GM13977 (cell line): ENCODE measurements at places on chromosomes 5 and 9.

DNA sequence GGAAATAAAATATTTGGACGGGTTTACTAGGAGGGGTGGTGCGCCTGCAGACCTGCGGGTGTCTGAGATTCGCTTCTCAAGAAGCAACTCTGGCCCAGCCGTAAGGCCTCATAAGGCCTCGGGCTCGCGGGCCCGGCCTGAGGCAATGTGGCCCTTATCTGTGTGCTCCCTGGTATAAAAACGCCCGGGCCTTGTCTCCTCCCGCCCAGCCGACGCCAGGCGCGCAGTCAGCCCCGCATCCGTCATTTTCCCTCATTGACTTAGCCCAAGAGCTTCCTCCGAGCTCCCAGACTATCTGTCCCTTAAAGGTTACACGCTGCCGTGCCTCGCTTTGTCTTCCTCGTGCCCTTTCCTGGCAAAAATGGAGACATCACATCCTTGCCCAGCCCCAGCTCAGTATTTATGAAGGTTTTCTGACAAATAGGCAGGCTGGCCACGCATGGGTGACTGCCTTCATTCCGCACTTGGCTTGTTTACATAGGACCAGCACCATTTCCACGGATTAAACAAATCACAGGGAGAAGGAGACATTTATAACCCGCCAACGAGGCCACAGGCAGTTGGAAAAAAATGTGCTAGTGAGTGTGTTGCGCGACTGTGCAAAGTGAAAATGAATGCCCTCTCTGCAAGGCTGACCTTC, 74.5 kb upstream of the TBCA start:
- DNase-seq: no peak

- DNase-seq: peak; percentile 76
These were observed 6.8 kb upstream of the TCOF1 start for GRCh38 chr5:150350524-150351344.

GRCh38 chr9:128420060-128420650, 502 bp upstream of the CERCAM start:
- DNase-seq: peak; percentile 93

- DNase-seq: no peak
These were observed 192.4 kb downstream of the ANXA1 start for GRCh38 chr9:73344060-73344459.

GRCh38 chr5:116947691-116948528, 373.3 kb upstream of the SEMA6A start:
- peak; percentile 55 for DNase-seq

GRCh38 chr5:1330146-1330846, 14.6 kb downstream of the CLPTM1L start:
- DNase-seq: no peak

DNA sequence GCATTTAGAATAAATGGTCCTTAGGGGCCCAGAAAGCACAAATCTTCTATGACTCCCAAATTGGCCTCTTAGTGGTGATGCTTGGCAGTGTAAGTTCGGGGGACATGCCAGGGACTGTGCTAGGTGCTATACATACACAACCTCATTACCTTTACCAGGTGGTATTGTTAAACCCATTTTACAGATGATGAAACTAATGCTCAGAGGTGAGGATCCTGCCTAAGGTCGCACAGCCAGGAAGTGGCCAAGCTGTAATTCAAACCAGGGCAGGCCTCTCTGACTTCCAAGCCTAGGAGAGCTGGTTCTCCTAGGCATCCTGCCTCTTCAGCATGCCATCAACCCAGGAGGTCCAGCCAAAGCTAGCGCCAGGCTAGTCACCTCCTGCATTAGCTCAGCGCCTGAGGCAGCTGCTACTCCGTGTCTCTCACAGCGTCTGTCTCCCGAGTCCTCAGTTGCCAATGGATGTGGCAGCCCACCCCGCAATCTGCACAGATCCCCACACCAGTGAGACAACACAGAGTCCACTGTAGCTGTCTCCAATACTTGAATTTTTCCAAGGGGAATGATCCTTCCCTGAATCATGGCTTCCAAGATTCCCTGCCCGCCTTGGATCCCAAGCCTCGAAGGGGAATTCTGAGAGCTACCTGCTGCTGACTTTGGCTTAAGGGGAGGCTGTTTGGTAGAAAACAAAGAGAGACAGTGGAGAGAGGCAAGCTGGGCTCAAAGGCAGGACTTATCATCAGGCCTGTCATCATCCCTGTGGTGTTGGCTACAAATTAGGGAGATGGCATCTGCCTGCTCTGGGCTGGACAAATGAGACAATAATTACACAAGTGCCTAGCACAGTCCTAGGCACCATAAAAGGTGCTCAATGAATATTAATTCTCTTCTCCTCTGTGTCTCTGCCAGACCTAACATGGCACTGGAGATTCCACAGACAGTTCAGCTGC, 52.6 kb downstream of the CRB2 start:
- no peak for DNase-seq

DNA sequence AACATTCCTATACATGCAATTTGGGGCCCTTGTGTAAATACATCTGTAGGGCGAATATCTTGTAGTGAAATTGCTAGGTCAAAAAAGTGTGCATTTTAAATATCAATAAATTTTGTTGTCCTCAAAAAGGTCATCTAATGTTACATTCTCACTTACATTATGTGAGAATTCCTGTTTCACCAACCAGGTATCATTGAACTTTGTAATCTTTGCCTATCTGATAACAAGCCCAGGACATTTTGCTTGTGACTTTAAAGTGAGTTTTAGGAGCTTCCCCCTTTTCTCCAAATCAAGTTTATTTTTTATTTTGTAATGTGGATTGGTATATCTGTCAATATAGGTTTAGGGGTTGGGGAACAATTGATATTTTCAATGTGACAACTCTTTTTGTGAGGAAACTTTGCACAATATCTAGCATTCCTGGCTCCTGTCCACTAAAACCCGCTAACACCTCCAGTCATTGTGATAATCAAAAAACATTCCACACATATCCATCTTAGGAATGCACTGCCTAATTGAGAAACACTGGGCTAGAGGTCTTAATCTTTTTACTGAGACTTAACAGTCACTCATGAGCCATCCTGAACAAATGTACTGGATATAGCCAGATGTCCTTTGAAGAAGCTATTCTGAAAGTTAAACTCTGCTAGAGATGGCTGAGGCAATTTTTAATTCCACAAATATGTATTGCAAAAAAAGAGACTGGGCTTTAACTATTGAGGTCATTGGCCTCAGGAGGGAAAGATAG, 72.5 kb upstream of the SLC1A1 start:
- no peak for DNase-seq

DNA sequence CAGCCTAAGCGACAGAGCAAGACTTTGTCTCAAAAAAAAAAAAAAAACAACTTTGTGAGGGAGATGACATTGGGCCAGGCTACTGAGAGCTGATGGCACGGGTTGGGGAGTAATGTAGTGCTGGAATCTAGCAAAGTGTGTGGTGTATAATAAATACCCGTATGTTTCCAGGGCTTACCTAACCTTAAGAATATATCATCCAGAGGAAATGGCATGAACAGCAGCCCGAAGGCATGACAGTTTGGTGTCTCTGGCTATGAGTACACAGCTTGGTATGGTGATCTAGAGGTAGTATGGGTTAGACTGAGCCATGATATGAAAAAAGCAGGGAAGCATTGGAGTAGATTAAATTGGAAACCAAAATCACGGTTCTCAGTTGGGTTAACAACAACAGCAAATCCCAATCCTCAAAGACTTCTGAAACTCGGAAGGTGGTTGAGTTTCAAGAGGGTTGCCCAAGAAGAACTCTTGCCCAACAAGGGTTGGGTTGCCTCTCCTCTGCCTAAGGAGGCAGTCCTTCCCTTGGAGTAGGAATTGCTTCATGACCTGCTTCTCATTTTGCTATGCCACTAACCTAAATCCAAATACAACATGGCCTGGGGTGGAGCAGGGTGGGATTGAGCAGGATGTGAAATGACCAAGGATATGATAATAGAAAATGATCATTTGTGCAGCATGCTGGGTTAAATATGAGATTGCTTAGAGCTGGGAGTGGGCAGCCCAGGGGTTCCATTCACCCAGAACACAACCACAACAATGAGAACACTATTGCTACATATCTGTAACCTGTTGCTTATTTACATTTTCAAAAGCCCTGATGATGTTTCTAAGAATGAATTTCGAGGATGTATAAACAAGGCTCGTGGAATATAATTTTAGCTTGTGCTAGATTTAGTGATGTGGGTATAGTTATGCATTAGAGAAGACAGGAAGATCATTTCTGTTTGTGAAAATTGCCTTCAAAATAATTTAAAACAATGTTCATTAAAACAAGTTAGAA, 64.6 kb upstream of the ZFR start:
- no peak for DNase-seq

- DNase-seq: no peak
These were observed 16.7 kb downstream of the TSC1 start for GRCh38 chr9:132927704-132928103.

DNA sequence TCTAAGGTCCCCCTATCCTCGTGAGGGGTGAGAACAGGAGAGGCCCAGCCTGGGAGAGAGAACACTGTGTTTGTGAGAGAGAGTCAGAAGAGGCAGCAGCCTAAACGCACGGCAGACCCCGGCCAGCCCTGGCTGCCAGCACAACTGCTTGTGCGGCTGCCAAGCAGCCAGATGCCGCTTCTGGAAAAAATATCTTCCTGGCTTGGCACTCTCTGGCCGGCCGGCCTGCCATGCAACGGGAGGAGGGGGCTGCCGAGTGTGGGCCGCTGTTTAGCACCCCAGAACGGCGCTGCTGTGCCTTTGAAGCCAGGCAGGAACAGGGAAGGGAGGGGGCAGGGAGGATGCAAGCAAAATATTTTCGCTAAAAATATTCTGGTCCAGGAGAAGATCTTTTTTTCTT, 105.0 kb downstream of the FGF18 start:
- DNase-seq: no peak

DNA sequence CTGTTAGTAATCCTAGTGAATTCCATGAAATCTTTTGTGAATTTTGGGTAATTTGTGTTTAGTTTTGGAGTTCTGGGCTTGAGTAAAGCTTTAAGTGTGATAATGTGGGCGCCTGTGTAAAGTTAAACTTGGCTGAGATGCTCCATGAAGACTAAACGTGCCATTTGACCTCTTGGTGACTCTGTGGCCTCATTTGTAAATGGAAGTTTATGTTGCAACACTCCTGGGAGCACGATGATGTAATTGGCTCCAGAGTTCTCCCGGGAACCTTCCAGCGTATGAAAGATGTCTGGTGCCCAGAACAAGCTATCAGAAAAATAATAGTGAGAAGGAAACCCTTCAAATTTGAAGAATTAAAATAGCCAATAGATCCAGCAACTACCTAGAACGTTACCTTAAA, 981.2 kb downstream of the TLE4 start:
- no peak for DNase-seq

DNA sequence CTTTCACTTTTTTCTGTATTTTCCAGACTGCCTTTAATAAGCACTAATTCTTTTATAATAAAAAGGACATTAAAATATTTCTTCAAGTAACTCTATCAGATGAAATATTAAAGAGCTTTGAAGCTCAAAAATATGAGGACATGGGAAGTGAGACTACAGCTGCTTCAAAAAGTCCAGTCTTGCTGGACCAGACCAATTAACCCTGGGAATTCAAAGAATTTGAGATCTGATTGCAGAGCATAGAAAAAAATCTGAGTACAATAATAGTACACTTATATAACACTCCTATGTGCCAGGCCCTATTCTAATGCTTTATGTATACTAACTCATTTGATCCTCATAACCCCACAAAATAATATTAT, 9.8 kb downstream of the TMEM245 start:
- no peak for DNase-seq

GRCh38 chr9:99748676-99749075, 73.0 kb upstream of the NR4A3 start:
- DNase-seq: no peak

DNA sequence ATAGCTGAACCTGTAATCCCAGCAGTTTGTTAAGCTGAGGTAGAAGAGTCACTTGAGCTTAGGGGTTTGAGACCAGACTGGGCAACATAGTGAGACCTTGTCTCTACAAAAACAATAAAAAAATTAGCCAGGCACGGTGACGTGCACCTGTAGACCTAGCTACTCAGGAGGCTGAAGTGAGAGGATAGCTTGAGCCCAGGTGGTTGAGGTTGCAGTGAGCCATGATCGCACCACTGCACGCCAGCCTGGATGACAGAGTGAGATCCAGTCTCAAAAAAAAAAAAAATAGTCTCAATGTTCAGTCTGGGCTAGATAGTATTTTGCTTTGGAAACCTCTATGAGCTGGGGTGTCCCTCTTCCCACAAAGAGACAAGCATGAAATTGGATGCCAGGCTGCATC, 51.9 kb upstream of the IQGAP2 start:
- no peak for DNase-seq

GRCh38 chr5:60263346-60263745, 369.8 kb upstream of the PDE4D start:
- DNase-seq: no peak

- no peak for DNase-seq
These were observed 124.7 kb upstream of the SLCO6A1 start for GRCh38 chr5:102623329-102624065.

DNA sequence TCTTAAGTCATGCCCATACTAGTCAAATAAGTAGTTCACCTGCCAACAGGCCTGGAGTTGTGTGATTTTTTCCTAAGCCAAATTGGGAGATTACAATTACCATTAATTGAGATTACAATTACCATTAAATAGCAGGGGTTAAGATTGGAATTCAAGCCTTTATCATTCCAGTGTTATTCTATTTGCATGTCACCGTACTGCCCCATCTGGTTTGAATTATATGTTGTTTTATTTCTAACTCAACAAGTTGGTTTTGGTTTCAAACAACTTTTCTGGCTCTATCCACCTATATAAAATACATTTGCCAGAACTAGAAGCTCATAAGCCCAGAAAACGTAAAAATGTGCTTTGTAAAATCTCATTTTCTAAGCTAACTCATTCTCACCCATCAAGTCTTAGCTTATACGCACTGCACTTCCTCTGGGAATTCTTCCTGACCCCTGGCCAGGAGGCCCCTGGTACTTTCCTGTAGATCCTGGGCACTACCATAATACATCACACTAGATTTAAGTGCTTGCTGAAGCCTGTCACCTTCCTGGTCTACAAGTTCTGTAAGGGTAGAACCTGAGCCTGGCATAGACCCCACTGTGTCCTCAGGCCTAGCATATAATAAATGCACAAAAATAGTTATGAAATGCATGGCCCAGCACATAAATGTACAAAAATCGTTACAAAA, 242.0 kb upstream of the TRPM3 start:
- no peak for DNase-seq

DNA sequence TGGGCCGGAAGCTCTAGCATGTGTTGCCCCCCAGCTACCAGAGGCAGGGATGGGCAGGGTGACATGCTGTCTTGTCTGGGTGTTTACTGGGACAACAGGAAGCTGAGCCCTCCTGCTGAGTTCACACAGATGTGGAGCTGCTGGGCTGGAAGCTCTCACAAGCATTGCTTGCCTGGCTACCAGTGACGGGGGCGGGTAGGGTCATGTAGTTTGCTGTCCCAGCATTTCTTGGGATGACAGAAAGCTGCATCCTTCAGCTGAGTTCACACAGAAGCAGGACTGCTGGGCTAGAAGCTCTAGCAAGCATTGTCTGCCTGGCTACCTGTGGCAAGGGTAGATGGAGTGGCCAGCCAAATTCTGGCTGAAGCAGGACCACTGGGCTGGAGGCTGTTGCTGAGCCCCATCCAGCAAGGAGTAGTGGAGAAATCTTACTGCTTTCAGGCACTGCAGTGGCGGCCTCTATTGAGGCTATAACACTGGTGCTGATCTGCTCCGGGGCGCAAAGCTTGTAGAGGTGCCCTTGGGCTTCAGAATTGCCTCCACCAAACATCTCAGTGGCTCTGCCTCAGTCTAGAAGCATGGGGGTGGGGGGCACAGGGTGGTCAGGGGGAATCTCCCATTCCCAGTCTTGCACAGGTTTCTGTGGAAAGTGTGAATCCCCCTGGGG, 25.1 kb downstream of the POLK start:
- no peak for DNase-seq

- no peak for DNase-seq
These were observed 37.1 kb downstream of the FAM13B start for GRCh38 chr5:137995749-137996128.
